ENCODE measurements at places on chromosomes 3 and 15.

- no peak for DNase-seq
These were observed 37.7 kb upstream of the TMEM45A start for GRCh38 chr3:100454677-100455076.

GRCh38 chr3:124785973-124786372, 55.7 kb downstream of the UMPS start:
- DNase-seq: no peak

DNA sequence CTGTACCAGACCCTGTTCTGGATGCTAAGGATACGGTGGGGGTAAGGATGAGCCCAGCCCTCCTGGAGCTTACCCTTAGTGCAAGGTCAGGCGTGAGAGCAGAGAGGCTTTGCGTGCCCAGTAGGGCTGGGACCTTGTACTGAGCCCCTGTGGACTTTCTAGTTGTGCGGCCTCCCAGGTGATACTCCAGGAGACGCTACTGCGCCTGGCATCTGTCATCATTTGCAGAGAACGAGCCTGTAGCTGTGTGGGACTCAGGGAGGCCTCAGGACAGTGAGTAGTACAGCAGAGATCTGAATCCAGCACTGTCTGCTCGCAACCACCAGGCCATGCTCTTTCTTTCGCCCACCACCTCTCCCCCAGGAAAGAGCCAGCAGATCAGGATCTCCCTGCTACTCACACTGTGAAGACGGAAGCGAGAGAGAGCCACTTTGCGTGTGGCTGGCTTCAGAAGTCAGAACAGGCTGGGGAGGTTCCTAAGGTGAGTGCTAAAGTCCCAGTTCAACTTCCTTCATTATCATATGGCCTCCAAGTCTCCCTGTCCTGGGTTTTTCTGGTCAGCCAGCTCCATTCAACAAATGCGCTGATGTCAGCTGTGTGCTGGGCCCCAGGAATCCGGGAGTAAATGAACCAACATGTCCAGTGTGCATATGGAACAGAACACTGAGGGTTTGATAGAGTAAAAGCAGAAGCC, 38.2 kb upstream of the ITGA11 start:
- DNase-seq: no peak

DNA sequence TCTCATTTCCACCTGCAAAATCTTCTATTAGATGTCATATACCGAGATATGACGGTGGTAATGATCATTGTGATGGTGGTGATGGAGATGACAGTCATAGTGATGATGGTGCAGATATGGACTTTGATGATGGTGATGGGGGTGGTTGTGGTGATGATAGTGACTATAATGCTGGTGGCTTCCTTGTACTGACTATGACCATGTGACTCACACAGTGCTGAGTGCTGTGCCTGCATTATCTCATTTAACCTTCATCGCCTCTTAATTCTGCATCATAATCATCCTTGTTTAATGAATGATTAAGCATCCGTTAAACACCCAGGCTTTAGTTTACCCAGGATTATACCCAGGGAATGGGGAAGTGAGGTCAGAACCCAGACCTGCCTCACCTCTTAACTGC, 331.7 kb downstream of the FEZF2 start:
- DNase-seq: no peak

DNA sequence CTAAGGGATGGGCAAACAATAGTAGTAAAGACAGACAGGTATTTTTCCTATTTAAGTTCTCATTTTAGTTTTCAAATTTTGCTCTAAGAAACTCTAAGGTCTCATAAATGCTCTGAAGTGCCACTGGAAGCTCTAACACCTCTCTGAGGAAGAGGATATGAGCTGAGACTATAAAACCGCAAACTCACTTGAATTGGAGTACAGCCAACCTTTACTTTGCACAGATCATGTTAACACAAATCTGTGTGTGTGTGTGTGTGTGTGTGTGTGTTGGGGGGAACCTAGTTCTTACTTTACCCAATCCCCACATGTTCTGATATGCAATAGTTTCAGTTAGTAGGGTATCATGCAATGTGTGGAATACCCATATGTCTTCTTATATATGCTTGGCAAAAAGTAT, 446.8 kb downstream of the CHL1 start:
- DNase-seq: no peak

DNA sequence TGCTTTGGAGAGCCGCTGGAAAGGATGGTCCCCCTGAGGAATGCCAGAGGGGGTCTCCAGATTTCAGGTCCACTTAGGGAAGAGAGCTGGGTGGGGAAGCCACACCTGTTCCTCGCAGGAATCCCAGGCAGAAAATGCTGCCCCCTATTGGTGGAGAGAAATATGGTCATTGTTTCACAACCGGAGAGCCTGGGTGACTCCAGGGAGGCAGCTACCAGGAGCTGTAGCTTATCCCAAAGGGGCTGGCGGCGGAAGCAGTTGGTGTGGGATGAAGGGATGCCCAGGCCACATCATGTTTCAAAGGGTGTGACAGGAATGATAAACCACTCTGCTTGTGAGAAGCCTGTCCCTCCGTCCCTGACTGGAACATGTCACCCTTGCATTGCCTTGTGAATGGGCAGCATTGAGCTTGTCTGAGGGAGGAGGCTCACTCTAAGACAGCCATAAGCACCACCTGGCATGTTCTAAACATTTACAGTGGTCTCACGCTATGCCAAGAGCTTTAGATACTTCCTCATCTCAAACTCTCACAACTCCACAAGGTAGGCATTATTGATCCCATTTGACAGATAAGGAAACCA, 34.5 kb downstream of the POMGNT2 start:
- DNase-seq: peak; percentile 19

DNA sequence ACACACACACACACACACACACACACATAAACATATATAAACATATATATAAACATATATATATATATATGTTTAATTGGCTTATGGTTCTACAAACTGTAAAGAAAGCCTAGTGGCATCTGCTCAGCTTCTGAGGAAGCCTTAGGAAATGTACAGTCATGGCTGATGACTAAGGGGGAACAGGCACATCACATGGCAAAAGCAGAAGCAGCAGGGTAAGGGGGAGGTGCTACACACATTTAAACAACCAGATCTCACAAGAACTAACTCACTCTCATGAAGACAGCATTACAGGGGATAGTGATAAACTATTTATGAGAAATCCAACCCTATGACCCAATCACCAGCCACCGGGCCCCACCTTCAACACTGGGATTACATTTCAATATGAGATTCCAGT, 922.9 kb downstream of the SI start:
- DNase-seq: peak; percentile 63

GRCh38 chr3:183514021-183514420, 41.5 kb downstream of the KLHL6 start:
- DNase-seq: no peak

- DNase-seq: peak; percentile 56
These were observed 169.4 kb upstream of the ZNF385D start for GRCh38 chr3:21920421-21920861.

DNA sequence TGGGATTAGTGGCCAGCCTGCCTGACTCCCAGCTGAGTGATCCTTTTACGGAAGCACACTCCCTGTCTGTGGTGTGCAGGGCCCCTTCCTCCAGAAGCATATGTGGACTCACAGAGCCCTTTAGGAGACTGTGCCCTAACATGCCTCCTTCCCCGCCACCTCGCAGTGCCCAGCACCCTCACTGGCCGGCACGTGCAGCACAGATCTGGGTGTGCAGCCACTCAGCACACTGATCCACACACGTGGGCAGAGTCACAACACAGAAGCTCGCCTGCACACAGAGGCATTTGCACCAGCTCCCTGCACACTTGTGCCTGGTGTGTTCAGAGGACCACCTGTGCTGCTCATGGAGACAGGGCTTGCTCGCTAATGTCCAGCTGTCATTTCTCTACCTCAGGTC, 23.6 kb upstream of the CSPG4 start:
- no peak for DNase-seq

Measured in ELR (cell line).